Choroid plexus epithelial cell (primary cell): ENCODE measurements at places on chromosomes 2 and 18.

DNA sequence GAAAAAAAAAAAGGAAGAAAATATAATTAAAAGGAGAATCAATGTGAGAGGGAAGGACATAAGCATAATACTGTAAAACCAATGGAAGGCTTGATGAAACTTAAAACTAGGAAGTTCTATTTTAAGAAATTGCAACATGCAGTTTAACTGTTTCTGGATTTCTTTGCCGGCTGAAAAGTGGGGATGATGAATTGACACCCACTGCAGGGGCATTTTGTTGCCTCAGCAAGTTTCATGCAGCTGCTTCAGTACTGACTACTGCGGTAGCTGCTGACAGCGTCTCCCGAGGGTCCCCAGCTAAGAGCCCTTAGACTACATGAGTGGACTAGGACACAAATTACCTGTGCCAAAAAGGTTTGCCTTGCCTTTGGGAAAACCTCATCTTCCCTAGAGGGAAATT, 69.2 kb downstream of the B3GNT2 start:
- no peak for DNase-seq

DNA sequence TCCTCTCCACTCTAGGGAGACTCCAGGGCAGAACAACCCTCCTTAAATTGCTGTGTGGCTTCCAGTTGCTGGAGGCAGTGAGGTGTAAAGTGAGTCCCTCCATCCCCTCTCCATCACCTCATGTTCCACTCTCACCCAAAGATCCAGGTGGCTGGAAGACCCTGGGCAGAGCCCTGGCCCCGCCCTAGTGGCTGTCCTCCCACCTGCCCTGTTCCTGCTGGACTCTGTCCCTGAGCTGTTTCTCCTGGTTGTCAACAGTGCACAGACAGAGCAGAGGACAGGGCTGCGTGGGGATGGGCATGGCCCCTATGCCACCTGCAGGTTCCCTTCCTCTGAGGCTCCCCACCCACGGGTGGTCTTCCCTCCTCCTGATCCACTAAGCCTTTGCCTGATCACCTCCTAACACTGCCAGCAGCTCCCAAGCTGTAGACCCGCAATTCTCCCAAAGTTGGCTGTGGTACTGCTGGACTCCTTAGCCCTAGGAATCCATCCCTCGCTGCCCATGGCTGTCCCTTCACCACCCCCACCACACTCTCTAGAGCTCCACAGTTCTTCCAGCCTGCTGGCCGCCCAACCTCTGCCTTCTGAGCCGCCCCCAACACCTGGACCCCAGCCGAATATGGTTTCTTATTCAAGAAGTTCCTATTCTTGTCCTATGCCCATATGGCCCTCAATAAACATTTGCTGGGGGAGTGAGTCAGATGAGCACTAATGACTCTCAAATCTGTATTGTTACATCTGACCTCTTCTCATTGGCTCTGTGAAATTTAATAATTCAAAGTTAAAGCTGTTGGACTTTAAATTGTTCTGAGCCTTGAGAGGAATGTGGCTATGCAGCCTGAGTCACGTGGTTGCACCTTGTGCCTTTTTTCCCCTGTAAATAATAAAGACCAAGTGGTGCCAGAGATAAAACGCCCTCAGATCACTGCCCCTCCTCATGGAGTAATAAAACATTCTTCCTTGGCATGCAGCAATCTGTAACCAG, 260.0 kb upstream of the HS6ST1 start:
- DNase-seq, result no peak

- DNase-seq, result no peak
Observed at GRCh38 chr2:134281815-134282419, 28.0 kb downstream of the MGAT5 start.

DNA sequence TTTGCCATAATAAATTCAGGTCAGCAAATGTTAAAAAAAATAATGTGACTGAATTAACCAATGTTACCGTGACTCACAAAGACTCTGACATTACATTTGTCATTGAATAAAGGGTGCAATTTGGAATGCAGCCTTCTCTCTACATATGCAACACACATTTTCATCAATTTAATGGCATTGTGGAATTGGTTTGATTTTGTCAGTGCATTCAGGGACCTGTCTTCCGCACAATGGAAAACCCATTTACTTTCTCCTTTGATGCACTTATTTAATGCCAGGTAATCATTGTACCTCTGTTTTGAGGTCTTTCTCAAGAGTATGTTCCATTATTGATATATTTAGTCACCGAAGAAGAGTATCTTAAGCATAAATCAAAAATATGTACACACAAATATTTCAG, 1099.3 kb downstream of the SOCS6 start:
- no peak for DNase-seq

DNA sequence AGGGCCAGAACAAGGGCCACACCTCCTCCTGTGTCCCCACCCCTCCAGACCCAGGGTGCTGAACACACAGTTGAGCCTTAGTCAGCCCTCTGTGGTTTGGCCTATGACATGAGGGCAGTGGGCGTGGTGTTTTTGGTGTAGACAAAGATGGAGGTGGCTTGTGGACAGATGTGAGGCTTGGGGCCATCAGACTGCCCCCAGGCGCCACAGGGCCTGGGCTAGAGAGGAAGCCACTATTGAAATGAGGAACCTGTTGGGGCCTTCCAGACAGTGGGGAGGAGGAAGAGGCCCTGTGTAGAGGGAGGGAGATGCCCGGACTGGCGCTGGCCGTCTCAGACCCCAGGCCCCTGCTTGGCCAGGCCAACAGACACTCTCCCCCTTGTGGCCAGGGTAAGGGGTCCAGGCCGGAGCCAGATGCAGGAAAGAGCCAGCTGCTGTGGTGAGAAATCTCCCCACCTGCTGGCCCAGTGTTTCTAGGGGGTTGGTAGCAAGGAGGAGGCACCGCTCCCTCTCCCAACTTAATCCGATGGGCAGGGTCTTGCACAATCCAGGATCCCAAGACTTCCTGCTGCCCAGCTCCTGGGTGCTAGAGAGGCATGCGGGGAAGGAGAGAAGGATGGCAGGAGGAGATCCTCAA, 53.8 kb downstream of the SMAD7 start:
- peak; percentile 40 for DNase-seq

- no peak for DNase-seq
Observed at GRCh38 chr2:195763866-195764265, 106.8 kb downstream of the SLC39A10 start.

DNA sequence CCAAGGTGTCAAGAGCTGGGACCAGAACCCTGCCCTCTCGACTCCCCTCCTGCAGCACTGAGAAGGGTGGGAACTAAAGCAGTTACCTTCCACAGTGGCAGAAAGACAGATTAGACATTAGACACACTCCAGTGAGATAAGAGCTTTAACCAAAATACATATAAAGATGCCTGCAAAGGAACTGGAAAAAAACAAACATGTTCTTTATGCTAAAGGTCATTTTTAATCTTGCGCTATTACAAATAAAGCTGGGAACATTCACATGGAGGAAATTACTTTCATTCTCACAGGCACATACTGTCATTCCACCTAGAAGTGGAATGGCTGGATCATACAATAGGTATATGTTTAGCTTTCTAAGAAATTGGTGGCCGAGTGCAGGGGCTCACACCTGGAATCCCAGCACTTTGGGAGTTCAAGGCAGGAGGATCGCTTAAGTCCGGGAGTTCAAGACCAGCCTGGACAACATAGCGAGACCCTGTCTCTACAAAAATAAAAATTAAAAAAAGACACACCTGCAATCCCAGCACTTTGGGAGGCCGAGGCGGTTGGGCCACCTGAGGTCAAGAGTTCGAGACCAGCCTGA, 41.9 kb downstream of the C2orf76 start:
- no peak for DNase-seq

DNA sequence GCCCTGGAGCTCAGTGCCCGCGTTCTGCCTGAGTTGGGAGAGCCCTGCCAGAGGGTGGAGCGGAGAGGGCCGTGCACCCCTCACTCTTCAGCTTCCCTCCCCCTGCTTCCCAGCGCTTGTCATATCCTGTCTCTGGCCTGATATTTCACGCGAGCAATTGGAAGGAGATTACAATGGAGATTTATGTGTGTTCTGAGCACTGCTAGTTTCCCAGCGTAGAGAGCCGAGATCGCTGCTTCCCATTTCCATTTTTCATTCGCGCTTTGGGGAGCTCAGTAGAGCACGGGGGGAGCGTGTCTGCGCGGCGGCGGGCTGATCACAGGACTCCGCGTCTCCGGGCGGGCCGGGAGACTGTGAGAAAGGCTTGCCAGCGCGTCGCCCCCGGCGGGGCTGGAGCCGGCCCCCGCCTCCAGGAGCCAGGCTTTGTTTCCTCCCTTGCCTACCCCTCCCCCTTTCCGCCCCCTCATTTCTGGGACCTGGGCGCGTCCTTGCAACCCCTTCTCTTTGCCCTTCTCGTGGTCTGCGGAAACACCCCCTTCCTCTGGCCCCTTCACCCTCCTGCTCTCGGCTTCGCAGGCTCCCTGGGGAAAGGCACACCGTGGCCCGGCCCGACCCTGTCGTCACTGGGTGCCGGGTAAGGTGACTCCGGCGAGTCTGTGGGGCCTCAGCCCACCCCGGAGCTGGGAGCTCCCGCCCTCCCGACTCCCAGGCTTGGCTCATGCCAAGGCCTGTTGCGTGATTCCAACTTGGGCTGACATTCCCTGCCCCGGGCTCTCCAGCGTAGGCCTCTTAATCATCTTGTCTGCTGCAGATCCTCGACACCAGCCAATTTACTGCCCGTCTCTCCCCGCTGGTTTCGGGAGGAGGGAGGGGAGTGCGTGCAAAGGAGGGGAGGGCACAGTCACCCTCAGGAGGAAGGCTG, 5.8 kb downstream of the DLX2 start:
- DNase-seq, result peak; percentile 41

DNA sequence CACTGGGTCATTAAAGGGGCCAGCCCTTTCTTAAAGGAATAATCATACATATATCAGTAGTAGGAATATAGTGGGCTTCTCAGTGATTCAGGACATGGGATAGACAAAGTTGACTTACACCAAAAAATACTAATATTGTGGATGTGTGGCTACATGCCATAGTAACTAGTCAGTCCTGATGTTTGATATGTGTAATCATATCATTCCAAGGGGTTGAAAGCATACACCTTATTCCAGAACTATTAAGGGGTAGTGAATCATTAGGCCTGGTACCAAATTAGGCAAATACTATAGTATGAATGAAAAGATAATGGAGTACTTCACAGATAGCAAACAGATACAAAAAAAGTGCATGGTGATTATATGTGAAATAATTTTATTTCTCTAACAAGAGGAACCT, 814.9 kb upstream of the NRXN1 start:
- no peak for DNase-seq

DNA sequence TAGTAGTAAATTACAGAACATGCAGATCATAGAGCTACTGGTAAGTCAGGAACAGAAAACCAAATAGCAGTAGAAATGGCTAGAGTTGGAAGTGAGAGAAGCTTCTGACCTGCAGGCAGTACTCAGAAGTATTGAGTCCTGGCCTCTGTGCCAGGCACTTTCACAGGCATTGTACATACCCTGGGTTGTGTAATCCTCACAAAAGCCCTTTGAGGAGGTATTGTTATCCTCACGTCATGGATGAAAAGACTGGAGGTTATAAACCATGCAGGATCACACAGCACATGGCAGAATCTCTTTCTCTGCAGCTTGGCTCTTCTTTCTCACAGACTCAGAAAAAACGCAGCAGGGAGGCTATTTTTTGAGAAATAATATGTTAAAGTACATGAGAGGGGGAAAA, 789.3 kb upstream of the FAM98A start:
- DNase-seq, result no peak

DNA sequence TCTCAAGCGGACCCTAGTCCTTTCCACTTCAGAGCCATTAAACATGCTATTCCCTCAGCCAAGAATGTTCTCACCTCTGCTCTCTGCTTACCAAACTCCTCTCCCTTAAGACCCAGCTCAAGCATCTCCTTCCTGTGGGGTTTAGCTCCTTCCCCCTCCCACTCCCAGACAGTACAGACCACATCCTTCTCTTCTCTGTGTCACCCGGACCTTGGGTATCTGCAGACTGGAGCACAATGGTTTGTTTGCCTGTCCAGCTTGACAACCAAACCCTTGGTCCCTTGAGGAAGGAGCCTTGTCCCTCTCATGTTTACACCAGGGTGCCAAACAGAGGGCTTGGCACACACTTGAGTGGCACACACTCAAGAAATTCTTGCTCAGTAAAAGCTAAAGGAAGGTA, 4.1 kb upstream of the CD8A start:
- no peak for DNase-seq

- DNase-seq, result no peak
Observed at GRCh38 chr18:66931010-66931409, 327.1 kb upstream of the CDH19 start.

DNA sequence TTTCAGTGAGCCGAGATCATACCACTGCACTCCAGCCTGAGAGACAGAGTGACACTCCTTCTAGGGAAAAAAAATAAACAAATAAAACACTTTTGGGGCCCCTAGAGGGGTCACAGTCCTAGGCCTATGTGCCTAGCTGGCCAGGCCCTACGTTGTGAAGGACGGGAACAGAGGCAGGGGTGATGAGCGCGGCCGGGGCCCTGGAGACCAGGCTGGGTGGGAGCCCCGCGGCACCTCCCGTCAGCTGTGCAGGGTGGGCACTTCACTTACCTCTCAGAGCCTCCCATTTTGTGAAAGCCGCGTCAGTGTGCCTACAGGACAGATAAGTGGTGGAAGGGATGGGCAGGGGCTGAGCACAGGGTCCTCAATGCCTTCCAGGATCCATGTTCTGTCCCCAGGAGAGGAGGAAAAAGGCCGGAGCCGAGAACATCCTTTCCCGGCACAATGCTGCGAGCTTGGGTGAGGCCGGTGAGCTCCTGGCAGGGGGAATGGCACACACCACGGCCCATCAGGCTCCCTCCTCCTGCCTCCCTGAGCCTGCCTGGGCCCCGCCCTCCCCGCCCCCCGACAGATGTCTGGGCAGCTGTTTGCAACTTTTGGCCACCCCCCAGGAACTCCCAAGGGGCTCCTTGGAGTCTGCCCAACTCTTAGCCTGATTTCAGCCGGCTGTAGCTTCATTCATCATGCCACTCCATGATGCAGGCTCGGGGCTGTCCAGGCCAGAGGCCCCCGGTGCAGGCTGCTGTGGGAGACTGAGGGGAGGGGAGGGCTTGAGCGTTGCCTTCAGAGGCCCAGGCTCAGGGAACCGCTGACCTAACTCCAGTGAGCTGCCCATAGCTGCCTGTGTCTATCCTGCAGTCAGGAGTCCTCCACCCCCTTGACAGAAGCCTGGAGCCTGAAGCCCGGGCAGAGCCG, 196.5 kb downstream of the TFCP2L1 start:
- peak; percentile 58 for DNase-seq

DNA sequence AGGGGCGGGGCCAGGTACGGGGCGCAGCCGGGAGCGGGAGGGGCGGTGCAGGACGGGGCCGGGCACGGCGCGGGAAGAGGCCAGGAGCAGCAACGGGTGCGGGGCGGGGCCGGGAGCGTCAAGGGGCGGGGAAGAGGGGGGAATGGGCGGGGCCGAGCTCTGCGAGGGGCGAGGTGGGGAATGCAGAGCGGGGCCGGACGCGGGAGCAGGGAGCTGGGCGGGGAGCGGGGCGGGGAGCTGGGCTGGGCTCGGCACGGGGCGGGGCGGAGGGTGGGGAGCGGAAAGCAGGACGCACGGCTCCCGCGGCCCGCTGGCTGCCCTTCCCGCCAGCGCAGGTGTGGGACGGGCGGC, at the start of gene IMPA2:
IMPA2 (plus strand) TSS at position 316 of the 351 bp plus-strand sequence. CDS start 163 bp downstream, outside the sequence.
- no peak for DNase-seq

- no peak for DNase-seq
Observed at GRCh38 chr18:61544178-61544577, 210.9 kb downstream of the CDH20 start.

GRCh38 chr2:126494593-126494992, 161.4 kb upstream of the GYPC start:
- DNase-seq, result no peak
